ENCODE measurements at places on chromosomes 12 and 14.

DNA sequence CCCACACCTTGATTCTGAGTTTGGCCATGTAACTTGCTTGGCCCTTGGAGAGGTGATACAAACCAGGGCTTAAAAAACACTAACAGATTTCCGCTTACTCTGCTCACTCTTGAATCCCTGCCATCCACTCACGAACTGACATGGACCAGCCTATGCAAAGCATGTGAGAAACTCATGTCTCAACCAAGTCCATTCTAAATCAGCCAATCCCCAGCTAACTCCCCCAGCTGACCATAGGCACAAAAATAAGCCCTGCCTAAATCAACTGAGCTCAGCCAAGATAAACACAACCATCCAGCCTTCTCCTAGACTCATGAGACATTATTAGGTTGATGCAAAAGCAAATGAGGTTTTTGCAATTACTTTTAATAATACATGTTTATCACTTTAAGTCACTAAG, 353.9 kb upstream of the TBX3 start:
- DNase-seq, result no peak

DNA sequence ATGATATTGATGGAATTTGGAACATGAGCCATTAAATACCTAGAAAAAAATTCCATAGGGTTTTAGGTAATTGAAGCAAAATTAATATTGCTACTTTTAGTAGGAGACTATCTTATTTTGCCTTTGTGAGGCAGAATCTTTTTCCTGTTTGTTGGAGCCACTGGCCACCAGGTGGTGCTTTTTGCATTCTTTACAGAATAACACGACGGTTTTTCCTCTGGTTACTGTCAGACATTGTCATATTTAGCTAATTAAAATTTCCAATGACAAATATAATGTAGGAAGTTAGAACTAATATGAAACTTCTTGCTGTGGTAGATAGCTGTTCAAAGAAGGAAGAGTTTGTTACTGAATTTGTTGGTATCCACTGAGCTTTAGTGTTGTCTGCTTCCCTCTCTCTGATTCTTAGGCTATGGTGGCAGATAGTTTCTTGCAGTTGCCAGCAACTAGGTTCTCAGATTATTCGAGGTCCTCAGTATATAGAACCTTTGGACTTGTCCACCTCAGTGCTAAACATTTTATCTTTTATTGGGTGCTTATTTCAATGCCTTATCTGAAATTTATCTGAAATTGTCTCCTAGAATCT, 25.7 kb downstream of the RAB21 start:
- DNase-seq, result no peak

DNA sequence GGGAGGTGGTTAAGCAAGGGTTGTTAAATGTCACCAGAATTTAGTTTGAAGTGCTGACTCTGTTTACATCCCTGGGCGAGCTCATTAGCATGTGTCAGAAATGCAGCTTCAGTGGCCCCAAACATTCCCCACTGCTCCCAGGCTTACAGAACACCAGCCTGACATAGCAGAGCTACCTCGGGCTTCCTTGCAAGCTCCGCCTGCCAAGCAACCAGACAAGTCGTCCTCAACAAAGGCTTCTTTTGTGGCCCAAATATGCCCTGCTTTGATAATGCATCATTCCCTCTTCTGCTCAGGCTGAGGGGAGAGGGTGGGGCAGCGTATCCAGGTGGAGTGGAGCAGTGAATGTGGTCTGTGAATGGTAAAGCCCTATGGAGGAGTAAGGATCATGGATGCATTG, 28.0 kb downstream of the ERH start:
- no peak for DNase-seq

DNA sequence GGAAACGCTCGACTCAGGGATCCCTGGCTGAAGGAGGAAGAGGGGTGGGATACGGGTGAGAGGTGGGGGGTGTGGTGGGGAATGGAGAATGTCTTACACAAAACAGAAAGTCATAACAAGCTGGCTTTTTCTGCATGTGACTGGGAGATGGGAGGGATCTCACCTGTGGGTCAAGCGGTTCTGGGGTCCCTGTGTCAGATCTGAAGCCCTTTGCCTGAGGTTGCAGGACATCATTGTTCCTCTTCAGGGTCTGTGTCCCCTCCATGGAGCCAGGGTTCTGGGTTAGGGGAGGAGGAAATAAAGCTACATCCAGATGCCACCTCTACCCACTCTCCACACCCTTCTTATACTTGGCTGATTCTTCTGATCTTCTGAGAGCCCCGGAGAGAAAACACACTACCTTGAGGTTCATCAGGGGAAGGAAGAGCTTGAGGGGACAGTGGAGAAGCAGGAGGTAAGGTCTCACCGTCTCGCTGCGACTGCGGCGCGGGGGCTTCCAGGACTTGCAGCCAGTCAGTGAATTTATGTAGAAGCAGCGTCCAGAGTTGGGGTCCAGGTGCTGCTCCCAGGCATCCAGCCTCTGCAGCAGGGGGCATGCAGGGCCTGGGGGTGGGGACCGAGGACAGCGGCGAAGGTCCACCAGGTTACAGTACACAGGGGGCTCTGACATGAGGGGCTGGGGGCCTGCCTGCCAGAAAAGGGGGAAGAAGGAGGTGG, 2.5 kb downstream of the ARHGAP9 start:
- no peak for DNase-seq

GRCh38 chr12:24854017-24854416, 94.9 kb downstream of the BCAT1 start:
- DNase-seq, result no peak

- DNase-seq, result no peak
Measured at GRCh38 chr14:79318371-79318770, 892.9 kb downstream of the DIO2 start.

DNA sequence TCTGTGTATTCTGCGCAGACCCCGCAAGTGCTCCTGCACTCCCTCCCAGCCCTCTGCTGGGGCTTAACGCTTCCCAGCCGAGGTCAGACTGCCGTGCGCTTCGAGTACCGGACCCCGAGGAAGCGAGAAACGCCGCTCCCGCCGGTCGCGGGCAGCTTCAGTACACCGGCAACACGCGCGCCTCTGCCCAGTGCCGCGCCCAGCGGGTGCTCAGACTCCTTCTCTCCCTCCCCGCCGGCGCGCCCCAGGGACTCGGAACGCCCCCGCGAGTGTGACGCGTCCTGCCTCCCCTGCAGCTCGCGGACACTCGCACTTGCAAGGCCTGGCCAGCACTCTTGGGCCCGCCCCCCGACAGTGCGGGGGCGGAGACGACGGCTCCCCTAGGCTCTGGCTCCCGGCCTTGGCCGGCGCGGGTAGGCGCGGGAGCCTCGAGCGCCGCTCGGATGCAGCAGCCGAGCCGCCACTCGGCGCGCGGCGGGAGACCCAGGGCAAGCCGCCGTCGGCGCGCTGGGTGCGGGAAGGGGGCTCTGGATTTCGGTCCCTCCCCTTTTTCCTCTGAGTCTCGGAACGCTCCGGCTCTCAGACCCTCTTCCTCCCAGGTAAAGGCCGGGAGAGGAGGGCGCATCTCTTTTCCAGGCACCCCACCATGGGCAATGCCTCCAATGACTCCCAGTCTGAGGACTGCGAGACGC, at the start of gene PTGER2:
Gene PTGER2, plus strand, starts transcription at position 410 of the 692 bp plus-strand sequence. Its CDS starts 237 bp downstream, at position 647.
- DNase-seq, result no peak

- no peak for DNase-seq
Measured at GRCh38 chr14:101103321-101103901, 199.9 kb upstream of the RTL1 start.

- DNase-seq, result no peak
Measured at GRCh38 chr14:96804895-96805294, 7.7 kb downstream of the VRK1 start.

DNA sequence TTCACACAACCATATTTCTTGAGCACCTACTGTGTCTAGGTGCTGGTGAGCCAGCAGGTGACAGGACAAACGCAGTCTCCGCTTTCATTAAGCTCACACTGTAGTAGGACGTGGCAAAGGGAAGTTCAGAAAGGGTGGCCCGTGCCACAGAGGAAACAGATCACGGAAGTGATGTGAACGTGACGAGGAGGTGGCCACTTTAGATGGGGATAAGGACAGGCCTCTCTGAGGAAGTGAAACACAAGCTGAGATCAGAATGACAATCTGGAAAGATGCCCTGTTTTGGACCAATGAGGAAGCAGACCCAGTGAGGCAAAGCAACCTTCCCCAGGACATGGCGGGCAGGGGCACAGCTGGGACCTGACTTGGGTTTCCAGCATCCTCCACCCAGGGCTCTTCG, 127.4 kb upstream of the PRMT8 start:
- DNase-seq, result no peak

All from NCI-H187 treated with DMSO at 0.1 percent for 48 hours (cell line).